ENCODE measurements at places on chromosomes 16 and 17.

GRCh38 chr17:69712801-69713311 is 298.4 kb downstream of the MAP2K6 start:
- DNase-seq, result no peak

- no peak for DNase-seq
Measured at GRCh38 chr16:66935314-66936011, at the start of gene CES2. Gene CES2 (plus strand): TSS chr16:66935516. CDS start chr16:66935636, 120 bp downstream.

DNA sequence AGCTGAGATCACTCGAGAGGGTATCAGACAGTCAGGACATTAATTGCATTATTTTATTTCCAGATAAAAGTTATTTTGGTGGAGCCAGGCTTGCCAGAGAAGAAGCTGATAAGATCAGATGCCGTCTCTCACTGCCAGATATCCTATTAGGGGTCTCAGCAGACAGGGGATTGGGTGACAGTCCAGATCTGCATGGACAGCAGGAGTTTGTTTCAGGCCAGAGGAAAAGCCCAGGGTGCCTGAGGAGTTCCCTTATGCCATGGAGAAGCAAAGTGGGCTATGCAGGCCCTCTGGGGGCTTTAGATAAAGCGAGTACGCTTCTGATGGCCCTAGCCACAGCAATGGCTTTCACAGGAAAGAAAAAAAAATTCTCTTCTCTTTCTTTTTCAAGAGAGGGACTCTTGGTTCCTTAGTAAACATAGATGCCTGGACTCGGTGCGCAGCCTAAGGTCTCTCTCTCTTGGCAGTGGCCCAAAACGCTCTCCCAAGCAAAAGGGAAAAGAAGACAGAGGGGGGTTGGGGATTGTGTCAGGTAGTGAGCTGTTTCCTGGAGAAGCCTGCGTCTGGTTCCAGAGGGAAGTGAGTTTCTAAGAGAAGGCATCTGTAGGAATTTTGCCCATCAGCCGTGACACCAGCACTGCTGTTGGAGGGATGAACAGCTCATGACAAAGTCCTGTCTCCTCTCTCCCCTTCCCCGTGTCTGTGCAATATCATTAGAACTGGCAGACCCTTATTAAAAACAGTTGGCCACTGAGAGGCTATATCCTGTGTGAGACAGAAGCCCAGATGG is 166.3 kb upstream of the FOXF1 start:
- no peak for DNase-seq

DNA sequence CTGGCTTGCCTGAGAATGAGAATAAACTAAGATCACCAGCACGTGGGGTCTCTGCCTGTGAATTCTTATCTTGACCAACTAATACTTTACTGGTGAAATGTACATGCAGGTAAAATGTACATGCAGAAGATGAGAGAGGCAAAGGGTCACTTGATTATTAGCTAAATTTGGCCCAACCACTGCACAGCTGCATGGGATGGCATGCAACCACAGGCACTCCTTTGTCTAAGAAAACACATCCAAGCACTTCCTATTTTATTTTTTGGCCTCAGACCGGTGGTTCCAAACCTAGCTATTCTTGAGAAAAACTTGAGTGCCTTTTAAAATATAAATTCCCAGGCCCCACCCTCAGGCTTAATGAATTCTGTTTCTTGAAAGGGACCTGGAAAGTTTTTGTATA is 77.9 kb downstream of the SYCE1L start:
- no peak for DNase-seq

DNA sequence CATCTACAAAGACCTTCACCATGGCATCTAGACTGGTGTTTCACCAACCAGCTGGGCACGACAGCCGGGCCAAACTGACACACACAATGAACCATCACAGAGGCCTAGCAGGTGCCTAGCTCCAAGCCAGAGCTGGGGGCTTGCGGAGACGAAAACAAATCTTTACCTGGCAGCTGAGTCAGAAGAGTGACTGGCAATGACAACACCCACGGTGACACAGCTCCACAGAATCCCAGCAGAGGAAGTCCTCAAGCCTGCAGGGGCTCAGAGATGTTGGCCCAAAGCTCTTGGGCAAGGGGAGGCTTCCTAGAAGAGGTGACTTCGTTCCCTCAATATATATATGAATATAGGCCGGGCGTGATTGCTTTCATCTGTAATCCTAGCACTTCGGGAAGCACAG is 5.1 kb downstream of the MMP25 start:
- DNase-seq, result no peak

- no peak for DNase-seq
Measured at GRCh38 chr16:77220427-77220826, 21.2 kb downstream of the SYCE1L start.

GRCh38 chr17:7437950-7438614 is 1.2 kb upstream of the FGF11 start:
- DNase-seq, result no peak

DNA sequence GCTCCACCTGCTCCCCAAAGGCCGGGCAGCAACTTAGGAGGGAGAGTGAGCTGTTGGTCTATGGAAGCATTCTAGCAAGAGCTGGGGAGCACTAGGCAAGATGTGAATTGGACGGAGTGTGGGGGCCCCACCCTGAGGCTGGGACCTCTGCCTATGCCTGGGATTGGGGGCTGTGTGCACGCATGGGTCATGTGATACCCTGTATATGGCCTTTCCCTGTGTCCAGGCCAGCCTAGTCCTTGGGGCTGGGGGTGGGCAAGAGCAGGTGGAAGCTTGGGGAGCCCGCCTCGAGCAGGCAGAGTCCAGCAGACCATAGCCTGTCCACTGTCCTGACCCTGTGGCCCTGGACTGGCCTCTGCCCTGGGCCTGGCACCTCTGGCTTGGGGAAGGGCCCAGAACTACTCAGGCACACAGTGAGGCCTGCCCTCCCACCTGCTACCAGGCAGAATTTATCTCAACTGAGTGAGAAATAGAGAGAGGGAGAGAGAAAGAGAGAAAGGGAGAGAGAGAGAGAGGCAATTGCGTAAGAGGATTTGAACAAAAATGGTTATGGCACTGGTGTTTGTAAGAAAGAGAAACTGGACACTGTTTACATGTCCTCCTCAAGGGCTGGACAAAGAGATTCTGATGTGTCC is 19.1 kb downstream of the PDP2 start:
- DNase-seq, result no peak

GRCh38 chr17:72123530-72124437 is 3.0 kb downstream of the SOX9 start:
- no peak for DNase-seq

- no peak for DNase-seq
Measured at GRCh38 chr17:76848670-76849069, 19.5 kb upstream of the MGAT5B start.

DNA sequence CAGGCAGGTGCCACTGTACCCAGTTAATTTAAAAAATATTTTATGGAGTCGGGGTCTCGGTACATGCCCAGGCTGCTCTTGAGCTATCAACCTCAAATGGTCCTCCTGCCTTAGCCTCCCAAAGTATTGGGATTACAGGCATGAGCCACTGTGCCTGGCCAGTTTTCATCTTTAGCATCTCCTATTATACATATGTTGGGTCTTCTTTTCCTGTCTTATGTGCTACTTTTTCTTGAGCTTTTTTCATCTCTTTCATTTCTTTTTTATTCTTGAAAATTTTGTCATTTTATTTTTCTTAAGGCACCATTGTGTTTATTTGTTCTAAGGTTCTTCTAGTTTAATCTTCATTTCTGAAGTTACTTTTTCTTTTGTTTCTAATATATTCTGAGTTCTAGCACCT is 20.7 kb downstream of the BANP start:
- DNase-seq, result no peak

- no peak for DNase-seq
Measured at GRCh38 chr17:77115510-77115909, 25.3 kb upstream of the SEC14L1 start.

DNA sequence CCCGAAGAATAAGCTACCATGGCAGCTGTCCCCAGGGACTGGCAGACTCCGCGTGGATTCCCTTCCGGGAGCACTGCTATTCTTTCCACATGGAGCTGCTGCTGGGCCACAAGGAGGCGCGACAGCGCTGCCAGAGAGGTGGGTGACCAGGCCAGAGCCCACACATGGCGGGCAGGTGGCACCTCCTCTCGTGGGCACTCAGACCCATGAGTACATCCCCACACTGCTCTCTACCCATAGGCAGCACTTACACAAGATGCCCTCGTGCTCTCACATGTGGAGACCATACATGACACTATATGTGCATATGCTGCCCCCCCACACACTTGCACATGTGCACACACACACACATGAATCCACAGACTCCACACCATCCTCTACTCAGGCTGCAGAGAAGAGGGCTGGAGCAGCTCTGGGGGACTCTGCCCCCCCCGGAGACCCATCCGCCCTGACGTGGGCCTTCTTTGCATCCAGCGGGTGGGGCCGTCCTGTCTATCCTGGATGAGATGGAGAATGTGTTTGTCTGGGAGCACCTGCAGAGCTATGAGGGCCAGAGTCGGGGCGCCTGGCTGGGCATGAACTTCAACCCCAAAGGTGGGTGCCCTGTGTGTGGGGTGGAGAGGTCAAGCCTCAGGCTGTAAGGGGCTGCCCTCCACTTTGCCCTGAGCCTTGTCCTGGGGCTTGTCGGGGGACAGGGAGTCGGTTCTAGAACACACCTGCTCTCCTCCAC is 62.9 kb downstream of the MRC2 start:
- DNase-seq, result peak; percentile 23

GRCh38 chr17:41415411-41415810 is 9.0 kb downstream of the KRT37 start:
- no peak for DNase-seq

- DNase-seq, result no peak
Measured at GRCh38 chr16:58047557-58048348, 22.2 kb downstream of the MMP15 start.

All from fibroblast of skin of scalp (primary cell).